T-helper 17 cell (primary cell): ENCODE measurements at places on chromosomes 1 and 21. TPM values are rescaled to one million over a fixed set of nuclear protein-coding genes. Genes with fewer than 3 reads are reported as not detected.

GRCh38 chr1:222761083-222761482 is 24.1 kb downstream of the FAM177B start:
- no peak for DNase-seq

GRCh38 chr21:33578214-33578613 is 10.3 kb downstream of the DONSON start:
- DNase-seq = no peak

- DNase-seq = no peak
Measured at GRCh38 chr1:64892576-64893573, 73.5 kb downstream of the JAK1 start.

- no peak for DNase-seq
Measured at GRCh38 chr1:117258791-117259190, 48.1 kb upstream of the VTCN1 start.

DNA sequence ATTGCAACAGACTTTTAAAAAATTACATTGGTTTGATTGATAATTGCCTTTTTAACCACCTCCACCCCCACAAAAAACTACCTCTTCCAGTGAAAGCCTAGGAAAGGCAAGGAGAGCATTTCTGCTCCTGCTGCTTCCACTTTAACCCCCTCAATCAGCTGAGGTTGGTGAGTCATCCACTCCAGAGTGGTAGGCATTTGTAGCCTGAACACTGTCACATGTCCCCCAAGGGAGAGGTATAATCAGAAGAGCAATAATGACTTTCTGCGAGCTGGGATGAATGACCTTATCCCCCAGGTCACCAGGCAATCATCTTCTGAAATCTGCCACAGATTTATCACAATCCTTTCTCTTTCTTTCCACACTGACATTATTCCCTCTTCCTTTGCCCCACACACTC is 126.6 kb upstream of the CAMK1G start:
- DNase-seq = no peak

DNA sequence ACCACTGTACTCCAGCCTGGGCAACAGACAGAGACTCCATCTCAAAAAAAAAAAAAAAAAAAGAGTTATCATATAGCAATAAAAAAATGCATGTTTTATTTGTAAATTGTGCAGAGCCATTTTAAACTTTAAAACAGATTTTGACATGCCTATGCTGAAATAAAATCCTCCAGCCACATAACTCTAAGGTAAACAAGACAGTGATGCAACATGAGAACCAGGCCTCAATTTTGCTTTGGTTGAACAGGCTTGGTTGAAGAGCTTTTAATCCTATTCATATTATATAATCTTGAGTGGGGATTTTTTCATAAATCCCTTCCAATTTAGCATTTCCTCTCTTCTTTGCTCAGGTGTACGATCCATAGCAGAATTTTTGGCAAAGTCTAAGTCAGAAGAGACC is 26.1 kb downstream of the ARMH1 start:
- no peak for DNase-seq

DNA sequence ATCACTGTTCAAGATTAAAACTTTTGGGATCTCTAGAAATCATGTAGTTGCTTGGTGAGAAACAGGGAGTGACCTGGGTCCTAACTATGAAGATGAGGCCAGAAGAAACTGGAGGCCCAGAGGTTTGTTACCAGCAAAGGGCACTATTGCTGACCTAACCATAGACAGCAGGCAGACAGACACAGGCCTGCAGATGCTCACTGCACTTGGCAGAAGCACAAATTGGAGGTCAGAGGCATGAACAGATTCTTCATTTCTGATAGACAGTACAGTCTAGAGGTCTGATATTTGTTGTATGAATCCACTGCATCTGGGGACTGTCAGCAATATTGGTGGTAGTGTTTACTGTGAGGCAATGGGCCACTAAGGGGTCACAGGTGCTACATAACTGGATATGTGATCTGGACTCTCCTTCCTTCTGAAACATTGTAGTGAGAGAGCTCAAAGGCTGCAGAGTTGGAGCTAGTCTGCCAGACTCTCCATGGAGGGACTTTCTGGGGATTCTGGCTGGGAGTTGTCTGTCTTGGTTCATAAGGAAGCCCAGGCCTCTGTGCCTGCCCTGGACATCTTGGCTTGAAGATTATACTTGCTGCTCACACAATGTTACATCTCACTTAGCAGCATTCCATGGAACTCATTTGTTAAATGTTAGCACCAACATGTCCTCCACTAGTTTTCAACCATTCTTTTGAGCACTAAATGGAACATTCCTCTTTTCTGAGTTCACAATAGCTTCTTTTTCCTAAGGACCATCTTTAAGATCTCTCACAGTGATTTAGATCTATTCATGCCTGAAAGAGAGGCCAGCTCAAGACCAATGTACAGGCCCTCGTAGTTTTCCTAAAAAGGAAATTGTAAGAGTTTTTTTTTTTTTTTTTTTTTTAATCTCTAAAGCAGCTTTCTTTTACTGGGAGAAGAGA is 26.9 kb upstream of the CCN1 start:
- no peak for DNase-seq

GRCh38 chr1:150366416-150367296 is 2.7 kb downstream of the RPRD2 start:
- no peak for DNase-seq

- no peak for DNase-seq
Measured at GRCh38 chr21:41817228-41817627, 50.4 kb upstream of the RIPK4 start.

DNA sequence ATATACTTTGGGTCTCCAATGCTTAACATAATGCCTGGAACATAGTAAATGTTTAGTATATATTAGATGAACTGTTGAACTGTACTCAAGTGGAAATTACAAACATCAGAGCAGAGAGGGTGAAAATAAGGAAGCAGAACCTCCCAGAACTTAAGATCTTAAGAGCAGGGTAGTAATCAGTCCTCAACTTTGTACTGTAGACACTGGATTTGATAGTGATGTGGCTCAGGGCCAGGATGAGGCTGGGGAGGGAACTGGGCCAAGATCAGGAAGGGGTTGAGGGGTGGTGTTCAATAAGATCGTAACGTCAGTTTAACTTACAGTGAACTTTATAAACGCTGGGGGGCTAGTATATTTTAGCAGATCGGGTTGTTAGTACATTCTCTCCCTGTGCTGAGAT is 15.4 kb downstream of the MPZL1 start:
- DNase-seq = no peak

DNA sequence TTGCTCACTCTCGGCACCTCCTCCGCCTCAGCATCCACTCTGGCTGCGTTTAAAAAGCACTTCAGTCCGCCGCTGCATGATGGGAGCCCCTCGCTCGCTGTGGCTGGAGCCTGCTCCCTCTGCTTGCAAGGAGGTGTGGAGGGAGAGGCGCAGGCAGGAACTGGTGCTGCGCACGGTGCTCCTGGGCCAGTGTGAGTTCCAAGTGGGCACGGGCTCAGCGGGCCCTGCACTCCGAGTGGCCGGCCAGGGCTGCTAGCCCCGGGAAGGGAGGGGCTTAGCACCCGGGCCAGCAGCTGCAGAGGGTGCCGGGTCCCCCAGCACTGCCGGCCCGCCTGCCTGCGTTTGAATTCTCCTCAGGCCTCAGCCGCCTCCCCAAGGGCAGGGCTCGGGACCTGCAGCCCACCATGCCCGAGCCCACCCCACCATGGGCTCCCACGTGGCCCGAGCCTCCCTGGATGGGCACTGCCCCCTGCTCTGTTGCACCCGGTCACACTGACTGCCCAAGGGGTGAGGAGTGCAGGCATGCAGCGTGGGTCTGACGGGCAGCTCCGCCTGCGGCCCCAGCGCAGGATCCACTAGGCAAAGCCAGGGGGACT is 1599.5 kb downstream of the NCAM2 start:
- DNase-seq = no peak

DNA sequence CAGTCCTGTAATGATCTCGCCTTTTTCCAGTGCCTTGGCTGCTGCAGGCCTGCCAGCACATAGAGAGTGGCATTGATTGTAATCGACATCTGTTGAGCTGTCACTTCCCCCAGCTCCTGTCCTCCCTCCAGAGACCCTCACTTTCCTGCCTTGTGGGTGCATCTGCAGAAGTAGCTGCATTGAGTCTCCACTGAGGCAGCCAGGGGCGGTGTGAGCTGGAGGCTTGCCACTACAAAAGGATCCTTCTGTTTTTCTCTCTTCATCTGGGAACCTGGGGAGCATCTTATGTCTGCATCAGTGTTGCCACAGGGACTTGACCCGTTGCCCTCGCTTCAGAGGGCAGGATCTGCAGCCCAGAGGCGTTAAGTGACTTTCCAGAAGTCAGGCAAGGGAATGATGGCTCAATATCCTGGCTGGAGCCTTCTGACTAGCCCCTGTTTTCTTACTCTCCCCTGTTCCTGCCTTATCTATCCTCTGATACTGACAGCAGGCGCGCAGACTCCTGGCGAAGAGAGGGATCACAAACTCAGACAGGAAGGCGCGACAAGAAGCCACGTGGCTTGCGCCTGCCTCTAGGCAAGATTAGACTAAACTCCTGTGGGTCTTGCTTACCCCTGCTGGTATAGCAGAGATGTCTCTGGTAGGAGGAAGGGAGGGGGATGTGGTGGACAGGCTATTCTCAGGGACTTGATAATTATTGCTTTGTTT is 13.3 kb upstream of the FMOD start:
- no peak for DNase-seq

GRCh38 chr1:177586429-177586828 is 383.4 kb downstream of the SEC16B start:
- no peak for DNase-seq

- DNase-seq = no peak
Measured at GRCh38 chr1:148317288-148317985, 165.4 kb upstream of the NBPF11 start.

DNA sequence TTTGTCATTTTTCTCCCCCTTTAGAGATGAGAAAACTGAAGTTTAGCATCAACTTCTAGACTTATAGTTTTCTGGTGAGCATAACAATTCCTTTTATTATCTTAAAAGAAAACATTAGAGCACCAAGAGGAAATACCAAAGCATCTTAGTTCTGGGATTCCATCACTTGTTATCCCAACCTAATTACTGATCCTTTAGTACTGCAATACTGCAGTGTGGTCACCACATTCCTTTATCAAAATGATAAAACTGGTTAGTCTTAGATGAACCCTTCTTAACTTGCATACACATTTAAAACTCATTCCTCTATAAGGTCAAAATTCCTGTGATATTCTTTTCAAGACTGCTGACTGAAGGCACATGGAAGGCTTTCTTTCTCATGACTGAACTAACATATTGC is 23.1 kb downstream of the SOD1 start:
- DNase-seq = no peak

GRCh38 chr21:34885125-34885524 is 164.0 kb downstream of the RUNX1 start:
- DNase-seq = no peak

GRCh38 chr1:94864821-94865220 is 44.7 kb downstream of the SLC44A3 start:
- DNase-seq = no peak

- no peak for DNase-seq
Measured at GRCh38 chr1:107570768-107571167, 394.2 kb downstream of the VAV3 start.

DNA sequence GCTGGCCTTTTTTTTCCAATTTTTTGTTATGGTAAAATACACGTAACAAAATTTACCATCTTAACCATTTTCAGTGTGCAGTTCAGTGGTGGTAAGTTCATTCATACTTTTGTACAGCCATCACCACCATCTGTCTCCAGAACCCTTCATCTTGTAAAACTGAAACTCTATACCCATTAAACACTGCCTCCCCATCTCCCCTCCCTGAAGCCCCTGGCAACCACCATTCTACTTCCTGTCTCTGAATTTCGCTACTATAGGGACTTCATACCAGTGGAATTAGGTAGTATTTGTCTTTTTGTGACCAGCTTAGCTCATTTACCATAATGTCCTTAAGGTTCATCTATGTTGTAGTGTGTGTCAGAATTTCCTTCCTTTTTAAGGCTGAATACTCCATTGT is 8.7 kb downstream of the PKNOX1 start:
- DNase-seq = no peak

DNA sequence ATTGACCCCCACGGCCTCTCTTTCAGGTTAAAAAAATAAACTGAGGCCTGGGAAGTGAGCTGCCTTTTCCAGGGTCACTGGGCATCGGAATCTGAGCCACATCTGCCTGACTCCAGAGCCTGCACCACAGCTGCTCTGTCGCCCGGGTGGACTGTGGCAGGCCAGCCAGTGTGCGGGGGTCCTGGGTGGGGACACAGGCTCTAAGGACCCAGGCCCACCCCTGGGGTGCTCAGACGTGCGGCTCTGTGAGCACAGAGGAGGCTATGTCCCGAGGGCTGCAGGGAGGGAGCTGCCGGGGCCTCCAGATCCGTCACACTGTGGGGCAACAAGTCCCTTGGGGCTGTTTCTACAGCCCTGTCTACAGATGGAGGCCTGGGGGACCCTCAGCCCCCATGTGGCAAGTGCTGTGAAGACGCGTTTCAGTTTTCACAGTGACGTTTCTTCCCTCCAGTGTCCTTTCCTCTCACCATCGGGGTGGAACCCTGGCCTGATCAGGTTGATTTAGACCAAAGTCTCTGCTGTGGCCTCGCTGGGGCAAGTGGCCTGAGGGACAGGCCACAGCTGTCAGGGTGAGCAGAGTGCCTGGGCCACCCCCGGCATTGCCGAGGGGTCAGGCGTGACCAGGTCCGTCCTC is 39.2 kb upstream of the ACTRT2 start:
- DNase-seq = no peak

DNA sequence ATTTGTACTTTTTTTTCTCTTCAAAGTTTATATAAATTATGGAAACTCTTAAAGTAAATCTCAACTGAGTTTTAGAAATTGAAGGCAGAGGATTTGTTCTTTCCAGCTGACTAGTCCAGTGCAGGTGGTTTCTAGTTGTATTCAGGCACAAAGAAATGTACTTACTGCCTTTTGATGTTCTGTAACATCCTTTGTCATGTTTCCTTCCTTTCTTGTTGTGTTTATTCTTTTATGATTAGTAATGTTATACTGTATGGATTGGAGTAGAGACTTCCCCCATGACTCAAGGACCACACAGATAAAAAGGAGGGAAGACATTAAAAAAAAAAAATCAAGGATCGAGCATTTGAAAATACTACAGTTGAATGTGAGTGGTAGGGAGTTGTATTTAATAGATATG is 8.0 kb downstream of the HIPK1 start:
- no peak for DNase-seq

GRCh38 chr1:62732331-62732730 is 44.1 kb upstream of the DOCK7 start:
- no peak for DNase-seq

LCA5L gene
- not detected for total RNA-seq

HSD3B2 gene
- total RNA-seq = not detected

OR2T3 gene
- not detected for total RNA-seq

RIPPLY3 gene
- total RNA-seq = not detected

OR2AK2 gene
- total RNA-seq = not detected

CYYR1 gene
- not detected for total RNA-seq

KCNE2 gene
- not detected for total RNA-seq

RGS5 gene
- total RNA-seq = 1.3 TPM

CD53 gene
- 286 TPM for total RNA-seq

CYP4Z1 gene
- total RNA-seq = not detected

NTMT2 gene
- not detected for total RNA-seq

SCP2 gene
- total RNA-seq = 60.6 TPM

ATPAF1 gene
- total RNA-seq = 21.5 TPM

ITLN2 gene
- not detected for total RNA-seq

COL18A1 gene
- total RNA-seq = 17.1 TPM

RNU1-1 gene
- 3,182 TPM for total RNA-seq
